ENCODE measurements at places on chromosomes 2 and 18.
A peak's percentile ranks its signal among the peaks of the same experiment; 100 is the strongest.

- DNase-seq = no peak
These were observed 96.2 kb downstream of the TANC1 start for GRCh38 chr2:159064446-159065301.

DNA sequence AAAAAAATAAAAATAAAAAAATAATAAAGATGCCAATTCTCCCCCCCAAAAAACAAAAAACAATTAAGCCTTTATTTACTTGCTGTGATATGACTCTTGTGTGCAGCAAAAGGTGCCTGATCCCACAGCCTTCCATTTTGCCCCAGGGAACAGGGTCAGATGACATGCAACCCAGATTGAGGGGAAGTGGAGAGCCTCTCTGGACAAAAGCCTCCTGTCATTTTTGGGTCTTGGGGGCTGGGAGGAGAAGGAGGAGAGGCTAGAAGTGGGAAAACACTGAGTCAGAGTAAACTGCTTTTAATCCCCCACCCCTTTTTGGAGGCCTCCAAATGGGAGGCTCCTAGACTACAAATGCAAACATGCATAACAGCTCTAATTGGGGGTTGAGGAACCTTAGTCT is 46.6 kb upstream of the SCG2 start:
- no peak for DNase-seq

GRCh38 chr18:70024829-70025228 is 77.2 kb upstream of the CD226 start:
- no peak for DNase-seq

DNA sequence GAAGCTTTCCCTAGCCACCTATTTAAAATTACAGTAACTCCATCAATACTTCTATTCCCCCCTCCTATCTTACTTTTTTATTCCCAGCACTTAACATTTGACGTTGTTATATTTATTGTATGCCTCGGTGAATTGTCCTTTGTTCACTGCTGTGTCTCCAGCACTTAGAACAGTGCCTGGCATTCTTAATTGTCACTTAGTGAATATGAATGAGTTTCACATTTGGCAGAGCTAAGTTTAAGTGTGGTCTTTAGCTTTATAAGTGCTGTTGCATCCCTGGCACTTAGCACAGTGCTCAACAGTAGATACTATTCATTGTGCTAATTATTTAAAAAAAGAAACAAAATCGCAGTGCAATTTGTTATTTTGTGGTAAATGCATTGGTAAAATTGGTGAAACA is 1.7 kb downstream of the RMP24 start:
- no peak for DNase-seq

DNA sequence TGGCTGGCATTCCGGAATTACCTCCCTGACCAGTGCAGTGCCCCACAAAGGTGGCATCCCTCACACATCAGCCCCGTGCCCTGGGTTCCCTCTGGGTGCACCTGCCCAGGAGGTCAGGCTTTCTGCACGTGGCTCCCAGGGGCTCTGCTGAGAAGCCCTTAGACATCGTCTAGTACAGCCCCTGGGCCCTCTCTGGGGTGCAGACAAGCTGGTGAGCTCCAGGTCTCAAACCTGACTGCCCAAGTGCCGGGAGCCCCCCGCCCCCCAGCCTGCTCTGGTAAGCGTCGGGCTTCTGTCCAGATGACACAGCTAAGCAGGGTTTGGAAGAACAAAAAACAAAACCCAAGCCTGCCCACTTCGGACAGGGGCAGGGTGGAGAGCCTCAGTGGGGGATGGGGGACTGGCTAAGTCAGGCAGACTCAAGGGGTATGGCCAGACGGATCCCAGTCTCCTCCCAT is 20.2 kb downstream of the TWIST2 start:
- DNase-seq = no peak

DNA sequence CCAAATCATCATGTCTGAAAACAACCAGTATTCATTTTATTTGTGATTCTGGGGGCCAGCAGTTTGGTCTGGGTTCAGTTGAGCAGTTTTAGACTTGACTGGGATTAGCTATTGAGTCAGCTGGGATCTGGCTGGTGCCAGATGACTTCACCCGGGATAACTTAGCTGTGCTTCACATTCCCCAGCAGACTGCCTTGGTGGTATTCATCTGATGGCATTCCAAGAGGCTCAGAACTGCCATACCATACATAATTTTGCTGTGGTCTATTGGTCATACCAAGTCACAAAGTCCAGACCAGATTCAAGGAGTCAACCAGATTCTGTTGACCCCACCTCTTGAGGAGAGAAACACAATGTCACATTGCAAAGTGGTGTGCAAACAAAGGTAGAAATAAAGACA is 7.8 kb upstream of the FSHR start:
- no peak for DNase-seq

DNA sequence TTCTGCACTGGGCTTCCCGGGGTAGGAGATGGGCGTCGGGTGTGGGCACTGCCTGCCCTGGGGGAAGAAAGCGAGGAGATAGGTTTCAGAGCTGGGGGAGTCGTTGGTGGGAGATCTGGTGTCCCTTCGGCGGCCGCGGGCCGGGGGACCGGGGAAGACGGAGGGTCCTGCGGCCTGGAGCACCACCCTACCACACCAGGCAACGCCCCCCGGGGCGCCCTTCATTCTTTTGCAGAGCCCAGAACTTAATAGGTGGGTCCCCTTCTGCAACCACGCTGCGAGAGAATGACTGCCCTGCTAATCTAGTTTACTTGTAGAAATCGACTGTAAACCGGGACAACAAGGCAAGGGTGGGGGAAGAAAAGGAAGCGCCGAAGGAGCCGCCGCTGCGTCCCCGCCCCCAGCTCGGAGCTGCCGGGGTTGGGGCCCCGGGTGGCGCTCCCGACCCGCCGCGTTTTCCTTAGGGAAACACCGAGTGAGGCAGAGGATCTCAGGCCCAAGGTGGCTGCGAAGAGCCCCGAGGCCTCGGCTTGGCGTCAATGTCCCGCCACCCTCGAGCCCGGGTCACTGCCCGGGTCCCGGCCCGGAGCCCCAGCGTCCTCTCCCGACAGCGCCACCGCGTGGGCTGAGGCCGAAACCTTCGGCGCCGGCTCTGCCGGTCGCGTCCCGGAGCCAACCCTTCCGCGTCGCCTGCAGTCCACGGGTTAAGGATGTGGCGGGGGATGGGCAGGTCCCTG is 5.4 kb upstream of the SATB2 start:
- no peak for DNase-seq

DNA sequence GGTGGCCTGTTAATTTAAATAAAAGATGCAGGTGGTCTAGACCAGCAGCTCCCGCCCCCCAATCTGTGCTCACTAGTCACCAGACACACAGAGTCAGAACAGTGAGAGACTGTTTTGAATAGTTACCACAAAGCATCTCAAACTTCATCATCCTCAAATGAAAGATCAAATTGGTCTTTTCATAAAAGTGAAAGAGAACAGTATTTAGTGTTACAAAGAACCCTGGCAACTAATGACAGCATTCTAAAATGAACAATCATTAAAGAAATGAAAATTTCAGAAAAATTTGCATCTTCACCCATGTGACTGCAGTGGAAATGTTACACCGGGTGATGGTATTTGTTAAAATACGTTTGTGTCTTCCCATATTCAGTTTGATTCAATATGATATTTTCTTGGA is 65.5 kb upstream of the PMAIP1 start:
- no peak for DNase-seq

- DNase-seq = no peak
These were observed 338.3 kb downstream of the CYRIA start for GRCh38 chr2:16327326-16327725.

DNA sequence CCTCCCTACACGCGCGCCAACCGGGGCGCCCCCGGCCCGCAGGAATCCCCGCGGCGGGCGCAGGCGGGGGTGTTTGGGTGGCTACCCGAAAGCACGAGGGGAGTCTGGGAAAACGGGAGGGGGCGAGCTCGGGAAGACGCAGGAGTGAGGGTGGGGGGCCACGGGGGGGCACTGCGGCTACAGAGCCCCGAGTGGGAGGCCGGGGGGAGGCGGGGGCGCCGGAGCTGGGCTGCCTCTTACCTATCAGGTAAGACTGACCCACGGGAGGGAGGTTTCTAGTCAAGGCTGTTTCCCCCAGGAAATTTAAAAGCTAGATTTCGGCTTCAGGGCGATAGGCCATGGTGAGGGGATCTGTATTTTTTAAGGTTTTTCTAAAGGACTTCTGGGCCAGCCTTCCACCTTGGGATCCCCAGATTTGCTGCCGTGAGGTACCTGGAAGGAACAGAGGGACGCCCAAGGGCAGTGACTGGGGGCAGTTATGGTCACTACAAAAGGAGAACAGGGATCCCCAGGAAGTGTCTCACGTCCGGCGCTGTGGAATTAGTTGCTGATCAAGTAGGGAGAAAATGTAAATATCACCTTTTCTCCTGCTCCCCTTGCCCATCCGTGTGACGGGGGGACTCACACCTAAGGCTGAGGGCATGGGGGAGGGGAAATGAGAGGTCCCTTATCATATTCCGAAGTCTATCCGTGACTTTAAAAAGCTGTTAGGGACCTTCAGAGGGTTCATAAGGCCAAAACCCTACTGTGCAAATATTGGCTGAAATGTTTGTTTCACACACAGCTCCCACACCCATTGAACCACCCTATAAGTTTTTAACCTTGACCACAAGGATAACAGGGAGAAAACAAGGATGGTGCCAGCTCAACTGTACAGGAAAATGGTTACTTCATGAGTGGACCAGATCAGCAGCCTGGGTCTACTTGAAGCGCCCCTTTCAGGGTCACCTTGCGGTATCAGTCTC is 638 bp upstream of the IRS1 start:
- no peak for DNase-seq

- peak; percentile 28 for DNase-seq
These were observed 74.1 kb downstream of the COL4A3 start for GRCh38 chr2:227238238-227239237.

- DNase-seq = peak; percentile 34
These were observed 891 bp upstream of the KHK start for GRCh38 chr2:27085673-27086089.

DNA sequence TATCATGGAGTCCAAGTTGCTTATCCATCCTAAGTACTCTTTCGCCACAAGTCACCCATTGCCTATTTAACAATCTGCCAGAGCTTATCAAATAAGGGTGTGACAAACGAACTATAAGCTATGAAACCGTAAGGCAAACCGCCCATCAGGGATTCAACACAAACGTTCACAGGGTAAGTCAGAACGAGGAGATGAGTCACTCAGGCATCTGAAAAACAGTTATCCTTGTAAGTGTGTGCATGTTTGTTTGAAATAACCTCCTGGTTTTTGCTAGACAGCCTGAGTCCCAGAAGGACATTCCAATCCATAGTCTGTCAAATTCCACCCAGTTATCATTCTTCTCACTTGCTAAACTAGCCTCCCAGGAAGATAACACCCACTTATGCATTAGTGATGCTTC is 299.1 kb downstream of the PAX3 start:
- DNase-seq = no peak

DNA sequence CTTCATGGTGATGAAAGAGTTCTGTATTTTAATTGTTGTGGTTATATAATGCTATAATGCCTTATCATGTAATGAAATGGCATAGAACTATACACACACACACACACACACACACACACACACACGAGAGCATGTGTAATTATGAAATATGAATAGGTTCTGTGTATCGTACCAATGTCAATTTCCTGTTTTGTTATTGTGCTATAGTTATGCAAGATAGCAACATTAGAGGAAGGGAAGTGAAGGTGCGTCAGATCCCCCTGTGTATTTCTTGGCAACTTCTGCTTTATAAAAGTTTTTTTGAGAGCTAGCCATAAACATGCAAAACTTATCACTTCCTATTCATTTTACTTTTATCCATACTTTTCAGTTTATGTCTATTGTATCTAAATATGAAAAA is 60.7 kb upstream of the ARHGAP15 start:
- no peak for DNase-seq

- no peak for DNase-seq
These were observed 85.0 kb downstream of the TANC1 start for GRCh38 chr2:159053161-159054031.

GRCh38 chr2:123853161-123853560 is 171.9 kb upstream of the CNTNAP5 start:
- no peak for DNase-seq

- DNase-seq = no peak
These were observed 17.7 kb upstream of the ATG16L1 start for GRCh38 chr2:233233618-233234230.
